Kidney epithelial cell (primary cell): ENCODE measurements at places on chromosomes 6 and 20. TPM values are rescaled to one million over a fixed set of nuclear protein-coding genes. Genes with fewer than 3 reads are reported as not detected.

GRCh38 chr20:63682384-63683139, 13.9 kb upstream of the TNFRSF6B start:
- DNase-seq = peak; percentile 96

- no peak for DNase-seq
These were observed 222.6 kb downstream of the ZMYND8 start for GRCh38 chr20:47133809-47134456.

- no peak for DNase-seq
These were observed 12.9 kb upstream of the C20orf203 start for GRCh38 chr20:32686530-32687179.

DNA sequence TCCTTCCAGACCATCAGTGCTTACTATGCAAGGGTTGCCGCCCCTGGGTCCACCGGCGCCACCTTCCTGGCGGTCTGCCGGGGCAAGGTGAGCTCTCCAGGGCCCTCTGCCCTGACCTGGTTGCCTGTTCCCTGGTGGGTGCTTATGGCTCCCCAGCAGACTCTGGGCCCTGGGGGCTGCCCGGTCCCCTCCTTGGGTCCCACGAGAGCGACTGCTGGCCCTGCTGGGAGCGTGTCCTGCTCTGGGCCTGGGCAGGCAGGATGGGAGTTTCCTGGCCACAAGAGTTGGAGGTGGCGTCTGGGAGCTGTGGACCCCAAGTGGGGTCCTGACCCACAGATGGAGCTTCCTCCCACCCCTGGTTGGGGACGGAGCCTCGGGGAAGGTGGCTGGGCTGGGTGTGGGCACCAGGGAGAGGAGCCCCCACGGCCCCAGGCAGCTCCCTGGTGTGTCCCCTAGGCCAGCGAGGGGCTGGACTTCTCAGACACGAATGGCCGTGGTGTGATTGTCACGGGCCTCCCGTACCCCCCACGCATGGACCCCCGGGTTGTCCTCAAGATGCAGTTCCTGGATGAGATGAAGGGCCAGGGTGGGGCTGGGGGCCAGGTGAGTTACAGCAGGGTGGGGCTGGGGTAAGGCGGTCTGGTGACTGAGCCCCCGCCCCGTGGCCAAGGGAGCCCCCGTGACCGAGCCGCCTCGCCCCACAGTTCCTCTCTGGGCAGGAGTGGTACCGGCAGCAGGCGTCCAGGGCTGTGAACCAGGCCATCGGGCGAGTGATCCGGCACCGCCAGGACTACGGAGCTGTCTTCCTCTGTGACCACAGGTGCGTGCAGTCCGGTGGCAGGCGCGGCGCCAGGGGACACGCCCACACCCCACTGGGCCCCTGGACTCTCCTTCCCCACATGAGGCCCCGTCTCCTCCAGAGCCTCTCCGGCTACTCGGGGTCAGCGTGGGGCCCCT, 7.1 kb upstream of the TNFRSF6B start:
- DNase-seq = no peak

GRCh38 chr6:75334266-75335040, 49.9 kb upstream of the TMEM30A start:
- peak; percentile 61 for DNase-seq

- no peak for DNase-seq
These were observed 692.8 kb downstream of the EPM2A start for GRCh38 chr6:145042559-145042958.

- no peak for DNase-seq
These were observed 1054.3 kb downstream of the EPHA7 start for GRCh38 chr6:92364948-92365541.

GRCh38 chr6:7960848-7961247, 50.3 kb upstream of the TXNDC5 start:
- DNase-seq = no peak

DNA sequence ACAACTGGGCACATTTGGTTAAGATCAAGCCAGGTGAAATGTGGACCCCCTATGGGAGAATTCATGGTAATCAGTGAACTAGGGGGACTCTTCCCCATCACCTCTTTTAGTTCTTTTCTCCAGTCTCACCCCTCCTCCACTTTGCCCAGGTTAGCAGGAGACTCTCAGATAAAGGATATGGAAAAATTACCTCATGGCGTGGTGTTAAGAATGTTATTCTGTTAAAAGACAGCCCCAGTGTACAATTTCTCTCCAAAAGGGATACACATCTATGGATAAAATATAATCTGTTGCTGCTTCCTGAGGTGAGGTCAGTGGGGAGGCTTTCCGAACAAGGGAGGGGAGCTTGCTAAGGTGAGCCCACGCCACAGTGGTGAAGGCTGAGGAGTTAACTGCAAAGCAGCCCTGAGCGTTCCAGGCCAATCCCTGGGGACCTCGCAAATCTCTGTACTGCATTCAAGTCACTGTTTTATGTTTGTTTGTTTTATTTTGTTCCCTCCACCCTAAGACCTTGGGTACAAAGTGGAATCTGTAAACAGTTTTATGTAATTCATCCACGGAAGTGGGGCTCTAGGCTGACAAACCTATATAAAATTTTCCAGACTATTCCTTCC, 52.0 kb downstream of the ADGRF1 start:
- DNase-seq = no peak

DNA sequence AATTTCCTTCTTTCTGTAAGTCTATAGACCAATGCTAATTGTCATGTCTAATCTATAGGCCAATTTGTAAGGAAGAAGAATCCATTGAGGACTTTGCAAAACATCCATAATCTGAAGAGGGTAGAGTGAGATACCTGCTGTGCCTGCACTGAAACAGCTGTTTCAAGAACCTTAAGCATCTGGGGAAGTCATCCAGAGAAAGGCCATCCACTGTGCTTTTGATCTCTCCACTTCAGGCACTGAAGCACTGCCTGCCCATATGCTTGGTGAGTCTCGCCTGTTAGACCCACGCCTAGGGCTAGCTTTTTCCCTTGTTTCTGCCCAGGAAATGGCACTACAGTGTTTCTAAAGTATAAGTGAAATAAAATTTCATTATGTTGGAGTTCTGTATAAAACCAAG, 921.8 kb upstream of the EPHA7 start:
- no peak for DNase-seq

DNA sequence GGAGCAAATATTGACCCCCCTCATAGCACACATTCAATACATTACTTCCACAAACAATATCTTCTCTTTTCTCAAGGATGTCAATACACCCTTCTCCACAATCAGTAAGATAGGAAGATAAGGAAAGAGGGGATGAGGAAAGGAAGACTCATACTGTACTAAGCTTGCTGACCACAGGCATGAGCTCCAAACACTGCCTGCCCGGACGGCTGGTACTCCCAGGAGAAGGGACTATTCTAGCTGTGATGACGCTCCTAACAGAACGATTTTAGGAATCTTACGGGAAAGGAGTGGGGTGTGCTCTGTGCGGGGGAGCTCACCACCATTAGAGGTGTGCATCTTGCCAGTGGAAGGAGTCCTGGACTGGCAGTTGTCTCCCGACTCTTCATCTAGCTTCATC, 3.9 kb upstream of the CCN6 start:
- DNase-seq = no peak

- no peak for DNase-seq
These were observed 294.0 kb downstream of the TBC1D7 start for GRCh38 chr6:13034316-13034715.

DNA sequence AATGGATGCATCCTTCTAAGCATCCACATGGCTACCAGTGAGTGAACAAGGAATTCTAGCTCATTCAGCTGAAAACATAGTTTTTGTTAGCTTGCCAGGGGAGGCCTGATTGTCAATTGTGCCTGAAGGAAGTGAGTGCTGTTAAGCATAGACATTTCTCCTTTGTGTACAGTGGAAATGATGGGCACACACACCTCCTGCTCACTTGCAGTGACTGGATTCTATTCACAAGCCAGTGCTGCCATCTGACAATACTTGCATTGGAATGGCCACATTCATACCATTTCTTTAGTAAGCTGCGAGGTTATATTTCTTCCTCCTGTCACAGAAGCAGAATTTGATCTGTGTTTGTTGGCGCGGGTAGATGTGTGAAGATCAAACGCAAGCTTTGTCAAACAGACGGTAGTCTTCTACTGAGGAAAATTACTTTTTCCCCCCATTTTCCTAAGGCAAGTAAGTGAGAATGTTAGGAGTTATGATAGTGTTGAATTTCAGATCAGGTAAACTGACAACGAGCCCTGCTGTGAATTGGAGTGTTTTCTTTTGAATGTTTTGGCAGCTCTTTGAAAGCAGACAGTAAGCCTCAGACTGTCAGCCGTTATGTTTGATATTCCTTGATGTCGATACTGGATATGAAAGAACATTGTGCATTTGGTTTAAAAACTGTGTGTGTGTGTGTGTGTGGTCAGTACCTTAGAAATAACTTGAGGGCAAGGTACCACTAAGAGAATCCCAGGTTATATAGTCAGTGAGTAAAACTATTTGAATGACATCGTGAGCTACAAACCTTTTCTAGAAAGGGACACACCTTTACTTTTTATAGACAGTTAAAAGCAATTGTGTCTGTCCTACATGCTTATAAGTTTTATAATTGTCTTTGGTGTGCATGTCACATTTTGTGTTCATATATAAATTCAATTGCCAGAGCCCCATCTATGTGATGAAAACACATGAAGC, 84.2 kb upstream of the BMP2 start:
- no peak for DNase-seq

GRCh38 chr6:42084889-42085288, 34.6 kb downstream of the TAF8 start:
- DNase-seq = no peak

DNA sequence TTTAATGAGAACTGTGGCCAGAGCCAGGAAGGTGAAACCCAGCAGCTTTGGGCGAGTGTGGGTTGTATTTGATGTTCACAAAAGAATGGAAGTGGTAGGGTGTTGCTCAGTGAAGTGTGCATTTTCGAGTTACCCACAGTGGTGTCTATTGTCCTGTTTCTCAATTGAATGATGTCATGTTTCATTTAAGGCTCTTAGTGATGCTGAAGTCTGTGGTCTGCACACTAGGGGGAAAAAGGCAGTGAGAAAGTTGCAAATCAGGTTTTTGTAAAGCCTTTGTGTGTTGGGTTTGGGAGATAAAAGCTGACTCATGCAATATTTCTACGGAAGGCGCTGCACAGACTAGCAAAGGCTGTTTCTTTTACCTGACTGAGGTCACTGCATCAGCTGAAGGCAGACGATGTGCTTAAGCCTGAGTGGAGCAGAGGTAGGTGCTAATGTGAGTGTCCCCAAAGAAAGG, 121.1 kb downstream of the PLEKHG1 start:
- peak; percentile 97 for DNase-seq

GRCh38 chr6:154403788-154404187, 47.2 kb upstream of the IPCEF1 start:
- no peak for DNase-seq

Gene MEI4
- 0.21 TPM in 1 of 2 replicates, not detected in the other for total RNA-seq

Gene UBD
- 7.3 and 9.4 TPM in 2 replicates for total RNA-seq

Gene SLC24A3
- total RNA-seq = 0.08 TPM in 1 of 2 replicates, not detected in the other

Gene EYS
- total RNA-seq = not detected in 2 replicates

Gene RIN2
- total RNA-seq = 30.6 and 34.1 TPM in 2 replicates

Gene CD93
- total RNA-seq = 1.0 and 1.3 TPM in 2 replicates

Gene NOX3
- 0.17 TPM in 1 of 2 replicates, not detected in the other for total RNA-seq
